ENCODE measurements at places on chromosomes 4 and X.

- DNase-seq: no peak
Measured at GRCh38 chr4:100590325-100590724, 72.5 kb upstream of the EMCN start.

- DNase-seq: no peak
Measured at GRCh38 chr4:155305619-155306018, 71.1 kb downstream of the MAP9 start.

DNA sequence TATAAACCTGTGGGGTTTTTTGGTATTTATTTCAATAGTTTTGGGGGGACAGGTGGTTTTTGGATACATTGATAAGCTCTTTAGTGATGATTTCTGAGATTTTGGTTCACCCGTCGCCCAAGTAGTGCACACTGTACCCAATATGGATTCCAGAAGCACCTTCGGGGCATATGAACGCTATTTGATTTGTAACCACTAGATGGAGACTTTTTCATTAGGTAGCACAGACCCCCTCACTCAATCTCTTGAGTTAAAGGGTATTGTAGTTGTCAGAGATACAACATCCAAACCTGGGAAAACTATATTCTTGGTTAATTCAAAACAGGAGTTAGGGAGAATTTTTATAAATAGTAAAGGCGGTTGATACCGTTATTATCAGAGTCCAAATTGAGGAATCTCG, 79.8 kb downstream of the SPANXN3 start:
- DNase-seq: peak; percentile 36

DNA sequence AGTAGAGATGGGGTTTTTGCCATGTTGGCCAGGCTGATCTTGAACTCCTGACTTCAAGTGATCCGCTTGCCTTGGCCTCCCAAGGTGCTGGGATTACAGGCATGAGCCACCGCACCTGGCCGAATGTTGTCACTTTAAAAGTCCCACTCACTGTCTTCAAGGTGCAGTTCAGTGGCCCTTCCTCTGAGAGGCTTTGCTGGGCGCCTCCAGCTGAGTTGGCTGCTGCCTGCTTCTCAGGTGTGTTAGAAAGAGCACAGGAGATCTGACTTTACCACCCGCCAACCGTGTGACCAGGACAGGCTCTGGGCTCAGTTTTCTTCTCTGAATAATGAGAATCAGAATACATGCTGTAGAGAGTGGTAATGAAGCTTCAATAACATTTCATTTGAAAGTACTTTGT, 207.4 kb downstream of the CEP135 start:
- no peak for DNase-seq

- peak; percentile 66 for DNase-seq
Measured at GRCh38 chrX:135295238-135295943, 13.9 kb upstream of the ETDC start.

GRCh38 chr4:174520660-174521059, 1.6 kb downstream of the HPGD start:
- DNase-seq: peak; percentile 55

GRCh38 chrX:118802857-118803256, 20.8 kb upstream of the ZCCHC12 start:
- DNase-seq: peak; percentile 76

GRCh38 chrX:7316280-7316679, 168.3 kb upstream of the PUDP start:
- no peak for DNase-seq

GRCh38 chr4:177448850-177449249, 6.6 kb upstream of the AGA start:
- no peak for DNase-seq

GRCh38 chrX:108298165-108298602, 140.0 kb downstream of the COL4A6 start:
- no peak for DNase-seq

- no peak for DNase-seq
Measured at GRCh38 chr4:17715511-17715910, 65.9 kb downstream of the FAM184B start.

DNA sequence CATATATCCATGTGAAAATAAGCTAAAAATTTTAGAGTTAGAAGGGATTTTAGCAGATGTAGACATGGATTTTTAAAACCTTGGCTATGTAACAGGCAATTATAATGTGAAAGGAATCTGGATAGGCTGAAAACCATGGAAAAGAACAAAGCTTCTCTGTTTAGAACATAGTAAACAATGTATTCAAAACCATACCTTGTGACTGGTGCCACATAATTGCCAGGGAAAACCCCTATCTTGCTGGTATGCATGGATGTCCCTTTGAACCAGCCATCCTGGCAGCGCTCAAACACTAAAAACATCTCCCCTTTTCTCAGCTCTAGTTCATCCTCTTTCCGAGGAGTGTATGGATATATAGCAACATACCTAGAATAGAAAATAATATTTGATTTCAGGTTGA, 110.6 kb upstream of the CBR4 start:
- DNase-seq: no peak

DNA sequence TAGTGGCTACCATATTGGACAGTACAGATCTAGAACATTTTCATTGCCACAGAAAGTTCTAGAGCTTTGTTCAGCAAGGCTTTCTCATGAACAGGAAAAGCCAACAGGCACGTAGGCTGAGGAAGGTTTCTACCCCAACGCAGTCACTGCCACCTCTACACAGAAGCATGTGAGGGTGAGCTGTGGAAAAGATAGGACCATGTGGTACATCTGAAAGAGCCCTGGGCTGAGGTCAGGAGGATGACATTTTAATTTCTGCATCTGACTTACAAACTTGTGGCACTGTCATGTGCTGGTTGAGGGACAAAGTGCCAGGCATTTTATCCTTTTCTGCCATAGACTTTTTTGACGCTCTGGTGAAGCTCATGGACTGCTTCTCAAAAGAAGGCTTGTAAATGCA, 454.2 kb downstream of the BCOR start:
- no peak for DNase-seq

DNA sequence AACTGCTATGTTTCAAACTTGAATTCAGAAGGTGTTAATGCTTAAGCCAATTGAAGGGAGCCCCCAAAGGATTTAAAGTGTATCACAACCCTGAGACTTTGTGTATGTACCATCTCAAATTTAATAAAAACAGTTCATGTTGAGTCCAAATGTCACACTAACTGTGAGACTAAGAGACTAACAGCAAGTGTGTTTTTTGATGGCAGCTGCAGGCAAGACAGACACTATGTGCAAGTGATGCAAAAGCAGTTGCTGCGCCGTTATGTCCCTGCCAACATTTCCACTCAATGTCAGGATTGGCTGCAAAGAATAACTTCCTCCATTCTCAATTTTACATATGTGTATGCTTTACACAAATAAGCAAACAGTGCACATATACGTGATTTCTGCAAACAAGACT, 594.6 kb downstream of the IL15 start:
- peak; percentile 8 for DNase-seq

GRCh38 chrX:30610026-30610425, 32.5 kb upstream of the TASL start:
- no peak for DNase-seq

DNA sequence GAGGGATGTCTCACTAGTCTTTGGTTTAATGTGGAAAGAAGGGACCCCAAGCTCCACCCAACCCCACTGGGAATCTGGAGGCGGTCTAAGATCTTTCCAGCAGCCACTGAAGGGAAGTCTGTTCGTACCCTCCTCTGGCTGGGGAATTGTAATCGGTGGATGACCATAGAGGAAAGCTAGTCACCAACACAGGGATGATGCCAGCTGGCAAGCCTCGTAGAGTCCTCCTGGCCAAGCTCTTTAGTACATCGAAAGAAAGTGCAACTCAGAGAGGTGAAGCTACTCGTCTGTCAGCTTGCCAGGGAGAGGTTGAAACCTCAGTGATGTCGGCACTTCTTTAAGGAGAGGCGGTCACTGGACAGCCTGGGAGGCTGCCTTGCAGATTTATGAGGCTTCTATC, 58.7 kb downstream of the MAMLD1 start:
- no peak for DNase-seq

GRCh38 chr4:26086621-26087441, 172.8 kb downstream of the SMIM20 start:
- no peak for DNase-seq

- DNase-seq: no peak
Measured at GRCh38 chr4:93203708-93204107, 624.8 kb upstream of the ATOH1 start.

DNA sequence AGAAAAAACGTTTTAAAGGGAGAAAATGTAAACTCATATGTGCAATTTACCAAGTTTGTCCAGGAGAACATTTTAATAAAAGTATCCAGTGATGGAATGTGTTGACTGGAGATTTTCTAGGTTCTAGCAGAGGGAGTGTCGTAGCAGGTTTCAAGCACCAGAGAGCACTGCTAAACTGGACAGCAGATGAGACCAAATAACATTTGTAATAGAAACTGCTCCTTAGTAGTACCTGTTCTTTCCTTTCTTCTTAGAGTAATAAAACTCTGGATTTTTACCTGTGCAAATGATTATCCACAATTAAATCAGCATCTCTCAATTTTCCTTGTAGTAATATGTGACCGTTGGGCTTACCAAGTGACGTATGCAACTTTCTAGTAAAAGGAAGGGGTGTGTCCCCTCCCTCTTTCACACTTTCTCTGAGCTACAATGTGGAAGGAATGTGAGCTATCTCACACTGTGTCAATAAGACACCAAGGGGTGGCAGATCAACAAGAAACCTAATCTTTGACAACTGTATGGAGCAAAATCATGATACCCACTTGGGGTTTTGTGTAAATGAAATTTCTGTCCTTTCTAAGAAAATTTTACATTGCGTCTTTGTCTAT, 9.5 kb downstream of the HPGDS start:
- DNase-seq: no peak

- DNase-seq: no peak
Measured at GRCh38 chrX:1807301-1807731, 192.5 kb downstream of the ASMT start.

- DNase-seq: no peak
Measured at GRCh38 chr4:37818752-37819151, 7.7 kb upstream of the PGM2 start.

DNA sequence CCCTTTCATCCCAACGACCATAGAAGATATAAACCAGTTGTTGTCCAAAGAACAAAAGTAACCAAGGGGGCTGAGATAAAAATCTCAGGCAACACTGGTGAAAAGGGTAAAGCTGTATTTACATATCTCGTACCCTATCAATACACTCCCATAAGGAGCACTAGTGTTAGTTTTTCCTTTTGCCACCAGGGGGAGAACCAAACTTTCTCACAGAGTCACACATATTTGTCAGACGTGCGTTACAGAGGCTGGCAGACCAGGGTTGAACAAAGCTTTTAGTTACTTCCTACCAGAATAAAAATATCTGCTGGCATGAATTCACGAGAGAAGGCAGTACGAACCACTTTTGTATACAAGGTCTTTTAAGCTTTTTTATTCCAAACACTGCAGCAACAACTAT, 88.3 kb downstream of the AMELX start:
- peak; percentile 86 for DNase-seq

GRCh38 chr4:75722417-75722816, 2.0 kb upstream of the USO1 start:
- DNase-seq: no peak

- no peak for DNase-seq
Measured at GRCh38 chr4:107255596-107255995, 219.5 kb upstream of the DKK2 start.

DNA sequence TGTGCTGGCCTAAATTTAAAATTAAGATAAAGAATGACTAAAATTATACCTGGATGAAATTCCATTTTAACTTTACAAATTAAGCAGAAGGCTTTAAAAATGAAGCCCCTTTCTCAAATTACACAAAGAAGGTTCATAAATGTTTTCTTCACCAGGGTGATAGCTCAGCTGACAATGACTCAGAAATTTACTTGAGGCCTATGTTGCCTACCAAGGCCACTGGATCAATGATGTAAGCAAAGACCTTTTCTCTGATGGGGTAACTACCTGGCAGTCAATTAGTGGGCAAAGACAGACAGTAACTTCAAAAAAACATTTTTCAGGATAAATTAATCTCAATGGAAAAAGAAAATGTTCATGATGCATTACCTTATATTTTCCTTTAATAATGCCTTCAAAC, 23.9 kb upstream of the GPR34 start:
- DNase-seq: no peak

DNA sequence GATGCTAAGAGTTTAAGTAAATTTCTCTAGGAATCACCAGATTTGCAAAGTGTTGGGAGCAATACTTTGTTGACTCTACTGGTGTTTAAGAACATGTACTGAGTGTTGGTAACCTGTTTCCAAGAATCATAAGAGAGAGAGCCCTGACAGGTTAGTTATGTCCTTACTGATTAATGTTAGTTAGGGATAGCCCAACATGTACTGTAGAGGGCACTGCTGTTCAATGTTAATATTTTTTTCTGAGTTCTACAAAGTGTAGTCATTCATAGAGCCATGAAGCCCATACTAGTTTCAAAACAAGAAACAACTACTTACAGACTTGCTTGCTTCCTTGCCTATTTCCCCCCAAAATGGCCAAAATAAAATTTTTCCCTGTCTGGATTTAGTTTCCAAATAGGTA, 11.9 kb downstream of the TMPRSS11D start:
- DNase-seq: peak; percentile 73

DNA sequence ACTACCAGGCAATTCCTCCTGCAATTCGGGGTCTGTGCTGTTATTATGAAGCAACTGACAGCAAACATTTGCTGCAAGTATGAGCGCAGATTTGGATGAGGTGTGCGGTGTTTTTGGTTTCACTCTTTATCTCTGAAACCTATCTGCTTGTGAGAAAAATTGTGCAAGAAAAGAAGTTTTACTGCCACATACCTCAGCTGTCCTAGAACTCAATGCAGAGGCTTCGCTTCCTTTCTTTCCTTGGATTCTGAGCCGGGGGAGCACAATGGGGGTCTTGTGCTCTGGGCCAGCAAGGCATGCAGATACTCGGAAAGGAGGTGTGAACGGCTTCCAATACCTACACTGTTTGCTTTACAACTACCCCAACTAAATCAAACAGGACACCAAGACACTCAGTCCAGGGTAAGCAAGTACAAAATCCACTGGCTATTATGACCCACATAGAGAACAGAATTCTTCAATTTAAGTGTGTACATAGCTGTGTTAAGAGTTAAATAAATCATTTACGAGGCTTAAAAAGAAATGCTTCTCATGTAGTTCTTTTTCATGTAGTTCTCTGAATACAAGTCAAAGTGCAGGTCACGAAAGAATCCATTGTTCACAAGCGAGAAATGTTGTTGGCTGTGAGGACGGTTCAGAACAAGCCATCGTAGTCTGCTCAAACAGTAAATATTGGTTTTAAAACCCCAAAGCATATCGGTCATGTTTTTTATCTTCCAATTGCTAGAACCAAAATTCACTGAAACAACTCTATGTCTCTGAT, 1.1 kb downstream of the SORBS2 start:
- DNase-seq: no peak

GRCh38 chrX:108216919-108217571, 125.5 kb downstream of the ATG4A start:
- DNase-seq: no peak

GRCh38 chr4:36138220-36138619, 106.1 kb downstream of the ARAP2 start:
- DNase-seq: no peak

DNA sequence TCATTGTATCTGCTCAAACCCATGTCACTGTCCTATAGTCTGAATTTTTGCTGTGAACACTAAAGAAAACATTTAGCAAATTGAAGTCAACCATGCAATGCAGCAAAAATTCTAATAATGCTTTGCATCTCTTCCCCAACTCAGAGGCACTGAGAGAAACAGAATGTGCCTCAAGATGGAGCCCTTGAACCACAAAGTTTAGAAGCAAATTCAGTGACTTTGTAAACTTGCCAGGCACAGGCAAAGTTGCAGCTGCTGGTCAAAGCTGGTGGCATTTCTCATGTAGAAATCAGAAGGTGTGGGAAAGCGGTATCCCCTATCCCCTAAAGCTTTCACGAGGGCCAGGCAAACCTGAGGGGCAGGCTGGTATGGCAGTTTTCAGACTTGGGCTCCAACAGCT, 121.7 kb upstream of the DIPK2B start:
- peak; percentile 56 for DNase-seq
